ENCODE measurements at places on chromosomes 13 and 19. TPM values are rescaled to one million over a fixed set of nuclear protein-coding genes. Genes with fewer than 3 reads are reported as not detected.
A peak's percentile ranks its signal among the peaks of the same experiment; 100 is the strongest.

ZNF823 gene
- 2.6 TPM for total RNA-seq

APOC1 gene
- total RNA-seq = 1.00 TPM

KLK11 gene
- total RNA-seq = not detected

DNA sequence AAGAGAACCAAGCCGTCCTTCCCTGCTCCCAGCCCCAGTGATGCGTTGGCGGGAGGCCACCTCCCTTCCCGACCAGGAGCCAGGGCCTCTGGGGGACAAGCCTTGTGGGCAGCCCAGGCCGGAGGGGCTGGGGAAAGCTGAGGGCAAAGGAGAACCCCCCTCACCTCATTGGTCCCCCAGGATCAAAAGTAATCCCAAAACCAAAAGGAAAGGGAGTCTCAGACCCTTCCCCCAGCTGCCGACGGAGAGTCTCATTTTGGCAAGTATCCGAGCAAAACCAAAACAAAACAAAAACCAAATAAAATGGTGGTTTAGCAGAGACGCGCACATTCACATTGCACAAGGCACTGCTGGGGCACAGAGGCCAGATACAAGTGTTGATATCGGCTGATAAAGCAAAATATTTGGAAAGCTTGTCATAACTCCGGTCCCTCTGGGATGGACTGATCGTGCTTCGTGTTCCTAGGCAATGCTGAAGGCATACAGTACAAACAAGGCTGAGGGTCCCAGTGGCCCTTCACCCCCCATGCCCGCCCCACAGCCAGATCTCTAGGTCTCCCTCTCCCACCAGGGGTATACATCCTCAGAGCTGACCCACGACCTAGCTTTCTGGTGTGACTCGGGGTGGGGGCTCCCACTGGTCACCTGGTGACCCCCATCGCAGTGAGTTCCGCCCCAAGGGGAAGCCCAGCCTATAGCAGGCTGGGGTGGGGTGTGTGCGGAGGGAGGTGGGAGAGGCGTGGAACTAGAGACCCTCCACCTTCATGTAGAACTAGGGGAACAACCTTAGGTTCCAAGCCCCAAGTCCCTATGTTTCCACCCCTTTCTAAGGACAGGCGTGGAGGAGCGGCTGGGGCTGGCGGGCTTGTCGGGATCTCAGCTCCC, 2.1 kb downstream of the CEBPA start:
- DNase-seq = peak; percentile 67

DNA sequence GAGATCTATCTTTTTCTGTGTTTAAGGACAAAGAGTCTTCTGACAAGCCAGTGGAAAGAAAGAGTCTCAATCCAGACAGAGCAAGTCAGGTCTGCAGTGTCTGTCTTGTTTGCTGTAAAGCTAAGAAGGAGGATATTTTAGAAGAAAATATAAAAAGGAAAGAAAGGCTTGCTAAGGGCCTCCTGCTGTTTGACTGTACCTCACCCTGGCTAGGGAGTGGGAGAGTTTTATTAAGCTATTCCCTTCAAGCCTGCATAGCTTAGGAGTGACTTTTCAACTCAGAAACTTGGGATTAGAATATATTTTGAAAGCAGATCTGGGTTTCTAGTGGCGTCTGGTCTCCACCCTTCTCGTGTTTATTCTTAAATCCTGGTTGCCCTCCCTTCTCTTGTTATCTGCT, 460.0 kb downstream of the COG6 start:
- no peak for DNase-seq

- DNase-seq = no peak
Measured at GRCh38 chr13:80361883-80362327, 21.0 kb upstream of the SPRY2 start.

All from Right ventricle myocardium superior (tissue), 1 donor.